ENCODE measurements at places on chromosomes 2 and 18.
A peak's percentile ranks its signal among the peaks of the same experiment; 100 is the strongest.

DNA sequence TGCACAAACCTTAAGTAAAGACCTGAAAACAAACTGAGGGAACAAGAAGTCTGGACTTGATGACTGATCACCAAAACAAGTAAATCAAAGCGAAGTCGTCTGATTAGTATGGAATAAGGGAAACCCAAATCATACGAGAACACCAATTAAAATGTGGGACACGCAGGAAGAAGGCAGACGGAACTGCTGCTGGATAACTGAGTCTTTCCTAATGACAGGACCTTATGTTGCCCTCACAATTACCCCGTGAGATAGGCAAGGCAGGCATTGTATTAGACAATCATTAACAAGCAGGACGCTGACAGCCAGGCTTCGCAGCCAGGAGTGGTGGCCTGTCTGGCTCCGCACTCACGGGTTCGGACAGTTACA lies 614 bp upstream of the COQ10B start:
- DNase-seq: no peak

DNA sequence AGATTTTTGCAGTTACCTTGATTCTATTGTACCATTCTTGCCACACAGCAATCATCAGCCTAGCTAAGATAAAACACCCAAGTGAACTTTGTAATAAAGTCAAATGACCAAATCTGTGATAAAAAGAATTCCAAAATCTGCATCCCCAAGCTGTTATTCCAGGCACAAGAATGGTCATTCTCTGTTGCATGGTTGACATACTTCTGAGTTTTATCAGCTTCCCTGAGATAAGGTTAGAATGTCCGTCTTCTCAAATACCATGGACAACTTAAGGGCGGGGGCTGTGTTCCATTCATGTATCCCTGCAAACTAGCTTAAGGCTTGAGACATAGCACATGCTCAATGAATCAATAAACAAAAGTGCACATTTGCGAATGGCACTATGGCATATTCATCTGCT lies 8.1 kb upstream of the BMP10 start:
- DNase-seq: no peak

- no peak for DNase-seq
Observed at GRCh38 chr2:119732601-119733164, 27.0 kb upstream of the PTPN4 start.

DNA sequence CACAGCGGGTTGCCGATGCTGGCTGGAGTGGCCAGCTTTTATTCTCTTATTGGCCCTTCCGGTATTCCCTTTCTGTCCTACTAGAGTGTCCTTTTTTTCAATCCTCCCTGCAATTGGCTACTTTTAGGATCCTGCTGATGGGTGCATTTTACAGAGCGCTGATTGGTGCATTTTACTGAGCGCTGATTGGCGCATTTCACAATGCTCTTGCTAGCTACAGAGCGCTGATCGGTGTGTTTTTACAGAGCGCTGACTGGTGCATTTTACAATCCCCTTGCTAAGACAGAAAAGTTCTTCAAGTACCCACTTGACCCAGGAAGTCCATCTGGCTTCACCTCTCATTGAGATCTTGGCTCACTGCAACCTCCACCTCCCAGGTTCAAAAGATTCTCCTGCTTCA lies 44.4 kb upstream of the SPRED2 start:
- DNase-seq: no peak

GRCh38 chr2:150474326-150475074 lies 13.0 kb downstream of the RND3 start:
- peak; percentile 51 for DNase-seq

DNA sequence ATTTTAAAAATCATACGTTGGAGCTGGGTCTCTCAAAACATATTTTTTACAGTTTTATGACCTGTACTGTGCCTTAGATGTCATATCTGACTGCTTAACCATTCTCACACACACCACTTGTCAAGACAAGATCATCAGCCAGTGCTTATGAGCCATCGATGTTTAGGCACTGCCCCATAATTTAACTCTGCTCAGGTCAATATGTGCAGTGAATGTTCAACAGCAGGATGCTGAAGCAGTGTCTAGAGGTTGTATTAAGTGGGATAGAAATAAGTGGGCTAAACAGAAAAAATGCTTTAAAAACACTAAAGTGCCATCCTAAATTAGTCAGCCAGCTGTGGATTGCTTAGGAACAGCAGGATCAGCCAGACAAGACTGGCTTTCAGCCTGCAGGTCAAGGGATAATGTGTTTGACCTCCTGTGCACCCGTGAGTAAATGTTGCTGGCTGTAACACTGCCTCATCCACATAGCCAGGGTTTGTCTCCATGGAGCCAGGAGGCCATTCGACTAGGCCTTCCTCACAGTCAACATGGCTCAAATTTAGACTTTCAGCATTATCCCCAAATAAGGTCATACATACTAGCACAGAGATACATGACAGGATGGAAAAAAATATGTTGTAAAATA lies 139.0 kb upstream of the NXPH2 start:
- DNase-seq: no peak

DNA sequence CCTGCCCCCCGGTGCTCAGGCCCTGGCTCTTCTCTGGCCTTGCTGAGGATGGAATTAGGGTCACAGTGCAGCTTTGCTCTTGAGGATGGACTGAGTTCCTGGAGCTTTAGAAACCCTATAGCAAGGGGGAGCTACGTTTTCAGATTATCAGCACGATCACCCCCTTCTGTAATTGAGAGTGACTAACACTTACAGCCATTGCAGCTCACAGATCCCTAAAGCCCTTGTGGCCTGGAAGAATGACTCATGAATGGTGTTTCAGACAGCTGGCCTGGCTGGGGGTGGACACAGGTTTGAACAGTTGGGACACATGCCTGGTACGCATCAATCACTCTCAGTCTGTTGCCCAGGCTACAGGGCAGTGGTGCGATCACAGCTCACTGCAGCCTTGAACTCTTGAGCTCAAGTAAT lies 79.7 kb upstream of the IGFBP5 start:
- no peak for DNase-seq

- DNase-seq: no peak
Observed at GRCh38 chr18:75238100-75238499, 27.5 kb downstream of the TSHZ1 start.

GRCh38 chr2:189163889-189164288 lies 15.7 kb downstream of the COL5A2 start:
- DNase-seq: no peak

GRCh38 chr2:181041661-181042060 lies 61.3 kb downstream of the UBE2E3 start:
- DNase-seq: no peak

DNA sequence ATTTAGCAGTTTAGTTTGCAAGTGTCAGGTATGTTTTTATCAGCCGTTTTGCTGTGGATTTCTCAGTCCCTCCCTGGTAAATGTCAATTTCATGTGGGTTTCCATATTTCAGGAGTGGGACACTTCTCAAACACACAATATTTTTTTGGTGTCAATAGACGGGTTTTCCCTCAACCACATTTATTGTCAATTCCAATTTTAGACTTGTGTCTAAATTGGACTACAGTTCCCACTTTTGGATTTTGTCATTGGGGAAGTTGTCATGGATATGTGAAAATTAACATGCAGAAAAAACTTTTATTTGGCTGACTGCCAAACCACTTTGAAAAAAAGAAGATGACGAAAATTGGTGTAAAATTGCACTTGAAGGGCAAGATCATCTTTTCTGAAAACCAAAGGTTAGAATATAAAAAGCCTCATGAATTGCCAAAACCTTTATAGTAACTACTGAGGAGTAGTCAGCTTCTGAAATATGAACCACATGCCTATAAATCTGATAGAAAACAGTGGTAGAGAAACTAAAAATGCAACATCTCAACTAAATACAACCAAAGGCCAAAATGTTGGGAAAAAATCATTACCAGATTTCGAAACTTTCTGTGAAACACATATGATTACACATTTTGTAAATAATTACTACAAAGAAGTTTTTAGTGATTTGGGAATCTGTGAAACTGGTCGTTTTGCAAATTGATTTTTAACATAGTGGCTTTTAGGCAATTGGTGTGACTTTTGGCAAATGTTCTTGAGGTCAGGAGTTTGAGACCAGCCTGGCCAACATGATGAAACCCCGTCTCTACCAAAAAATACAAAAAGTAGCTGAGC lies 106.4 kb downstream of the BCL2L11 start:
- no peak for DNase-seq

DNA sequence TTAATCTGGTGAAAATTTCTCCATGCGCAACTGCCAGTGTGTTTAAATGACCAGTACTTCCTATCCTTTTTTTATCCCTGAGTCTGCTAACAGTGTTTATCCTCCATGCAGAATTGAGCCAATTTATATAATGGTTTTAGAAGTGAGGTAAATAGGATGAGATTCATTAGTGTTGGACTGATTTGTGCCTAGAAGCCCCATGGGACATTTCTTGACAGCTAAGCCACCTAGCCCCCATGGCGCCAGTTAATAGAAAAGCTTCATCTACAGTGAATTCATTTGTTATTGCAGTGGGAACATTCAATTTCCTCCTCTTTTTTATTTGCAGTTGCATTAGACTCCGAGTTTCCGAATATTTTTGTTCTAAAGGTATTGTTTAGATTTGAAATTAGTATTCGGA lies 175.6 kb downstream of the ARL6IP6 start:
- no peak for DNase-seq

DNA sequence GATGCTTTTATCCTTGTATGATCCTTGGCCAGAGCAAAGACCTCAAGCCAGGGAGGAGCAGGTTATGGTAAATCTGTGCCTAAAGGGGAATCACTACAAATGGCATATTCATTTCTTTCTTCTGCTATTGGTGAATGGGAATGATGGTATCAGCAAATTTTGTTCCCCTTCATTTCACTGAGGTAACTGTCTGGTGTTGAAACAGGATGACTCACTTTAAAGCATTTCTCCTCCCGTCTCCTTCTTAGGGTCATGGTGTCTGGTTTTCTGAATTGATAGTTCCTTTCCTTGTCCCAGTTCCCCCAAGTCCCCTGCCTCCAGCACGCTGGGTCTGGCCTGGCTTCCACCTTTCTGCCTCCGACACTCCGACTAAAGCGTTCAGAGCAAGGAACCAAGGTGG lies 109.2 kb downstream of the MREG start:
- DNase-seq: no peak

DNA sequence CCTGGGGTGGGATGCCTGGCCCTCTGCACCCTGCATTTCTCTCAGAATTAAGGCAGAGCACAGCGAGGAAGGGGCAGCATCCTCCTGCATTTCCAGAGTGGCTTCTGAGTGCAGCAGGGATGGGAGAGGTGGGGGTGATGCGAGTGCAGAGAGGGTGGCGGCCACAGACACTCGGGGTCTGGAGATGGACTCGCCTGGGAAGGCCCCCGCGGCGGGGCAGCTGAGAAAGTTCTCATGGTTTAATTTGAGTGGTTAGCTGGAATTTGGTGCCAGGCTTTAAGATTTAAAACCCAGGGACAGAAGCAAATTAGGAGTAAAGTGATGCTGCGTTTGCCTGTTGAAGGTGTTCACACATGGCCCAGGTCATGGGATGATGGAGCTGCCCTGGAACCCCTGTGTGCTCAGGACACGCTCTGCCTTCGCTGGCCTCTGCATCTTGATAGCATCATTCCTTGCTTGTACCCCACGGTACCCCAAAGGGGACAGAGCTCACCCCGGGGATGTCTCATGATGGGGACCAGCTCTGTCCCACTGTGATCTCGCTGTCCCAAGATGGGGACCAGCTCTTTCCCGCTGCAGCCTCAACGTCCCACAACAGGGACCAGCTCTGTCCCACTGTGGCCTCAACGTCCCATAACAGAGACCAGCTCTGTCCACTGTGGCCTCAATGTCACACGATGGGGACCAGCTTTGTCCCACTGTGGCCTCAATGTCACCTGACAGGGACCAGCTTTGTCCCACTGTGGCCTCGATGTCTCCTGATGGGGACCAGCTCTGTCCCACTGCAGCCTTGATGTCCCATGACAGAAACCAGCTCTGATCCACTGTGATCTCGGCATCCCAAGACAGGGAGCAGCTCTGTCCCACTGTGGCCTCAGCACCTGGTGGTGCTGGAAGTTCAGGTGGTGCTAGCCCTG lies 27.5 kb downstream of the TMEM18 start:
- DNase-seq: no peak

GRCh38 chr18:32081881-32082280 lies 9.8 kb upstream of the RNF138 start:
- DNase-seq: no peak

GRCh38 chr2:42931818-42932195 lies 139.4 kb upstream of the HAAO start:
- no peak for DNase-seq

GRCh38 chr2:96883306-96883705 lies 13.4 kb upstream of the SEMA4C start:
- no peak for DNase-seq

- DNase-seq: no peak
Observed at GRCh38 chr2:121567957-121568409, 37.3 kb downstream of the RNU4ATAC start.

GRCh38 chr18:45877403-45877802 lies 51.9 kb downstream of the SIGLEC15 start:
- no peak for DNase-seq

DNA sequence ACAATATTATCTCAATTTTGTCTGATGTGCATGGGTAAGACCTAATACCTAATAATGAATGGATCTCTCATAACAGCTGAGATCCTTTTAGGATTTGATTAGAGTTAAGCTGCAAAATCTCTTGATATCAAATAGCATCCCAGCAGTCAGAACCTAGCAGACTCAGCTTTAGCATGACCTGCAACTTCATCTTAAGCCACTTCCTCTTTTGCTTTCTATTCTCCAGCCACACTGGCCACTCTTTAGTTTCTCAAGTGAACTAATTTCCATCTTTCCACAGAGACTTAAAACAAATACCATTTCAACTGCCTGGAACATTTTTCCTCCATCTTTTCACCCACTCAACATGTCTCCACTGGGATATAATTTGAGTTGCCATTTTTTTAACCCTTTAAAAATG lies 1251.6 kb upstream of the ZEB2 start:
- DNase-seq: no peak

- no peak for DNase-seq
Observed at GRCh38 chr2:201880579-201880978, 74.2 kb downstream of the CDK15 start.

DNA sequence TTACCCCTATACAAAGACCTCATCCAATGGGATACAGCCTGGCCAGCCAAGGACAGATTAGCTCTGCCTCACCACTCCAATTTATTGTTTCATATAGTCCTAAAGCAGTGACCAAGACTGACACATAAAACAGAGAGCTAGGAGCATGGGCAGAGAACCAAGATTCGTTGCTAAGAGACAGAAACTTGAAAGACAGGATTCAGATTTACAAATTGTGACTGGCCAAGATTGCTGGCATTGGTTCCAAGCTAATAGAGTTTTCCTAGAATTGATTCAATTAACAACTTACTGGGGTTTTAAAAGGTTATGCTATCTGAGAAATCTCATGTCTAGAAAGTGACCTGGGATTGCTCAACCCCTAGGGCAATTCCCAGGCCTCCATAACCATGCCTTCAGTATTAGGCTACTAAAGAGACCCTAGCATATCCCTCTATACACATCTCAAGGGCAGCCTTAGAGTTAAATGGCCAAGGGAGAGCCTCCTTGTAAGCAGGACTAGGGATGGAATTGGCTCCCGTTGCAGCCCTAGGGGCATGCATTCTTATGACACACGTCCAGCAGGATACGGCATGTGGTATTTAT lies 75.6 kb downstream of the ICOS start:
- DNase-seq: peak; percentile 51

- no peak for DNase-seq
Observed at GRCh38 chr18:41197967-41198366, 757.1 kb upstream of the PIK3C3 start.

All from HT-29 (cell line).